ENCODE measurements at places on chromosomes 7 and 10.

DNA sequence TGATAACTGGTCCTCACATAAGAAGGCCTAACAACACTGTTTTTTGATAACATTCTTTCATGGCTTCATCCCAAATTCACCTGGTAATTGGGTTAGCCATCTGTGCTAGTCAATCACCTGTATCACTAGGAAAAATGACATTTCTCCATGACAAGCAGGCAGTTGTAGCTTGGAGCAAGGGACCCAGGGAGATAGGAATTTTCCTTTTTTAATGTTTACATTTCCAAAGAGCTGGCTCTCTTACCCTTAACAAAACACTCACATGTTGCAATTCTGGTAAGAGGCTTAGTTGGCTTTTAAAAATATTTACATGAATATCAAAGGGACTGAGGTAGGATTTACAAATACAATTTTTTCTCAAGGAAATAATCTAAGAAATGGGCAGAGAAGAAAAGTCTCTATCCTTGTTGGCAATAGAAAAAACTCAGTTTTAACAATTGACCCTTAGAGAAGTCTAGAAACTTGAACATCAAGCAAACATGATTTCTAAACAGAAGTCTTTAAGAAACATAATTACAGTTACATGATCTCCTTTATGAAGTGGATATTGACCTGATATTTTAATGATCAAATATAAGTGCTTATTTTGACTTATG, 16.1 kb upstream of the AKR1C1 start:
- DNase-seq: no peak

DNA sequence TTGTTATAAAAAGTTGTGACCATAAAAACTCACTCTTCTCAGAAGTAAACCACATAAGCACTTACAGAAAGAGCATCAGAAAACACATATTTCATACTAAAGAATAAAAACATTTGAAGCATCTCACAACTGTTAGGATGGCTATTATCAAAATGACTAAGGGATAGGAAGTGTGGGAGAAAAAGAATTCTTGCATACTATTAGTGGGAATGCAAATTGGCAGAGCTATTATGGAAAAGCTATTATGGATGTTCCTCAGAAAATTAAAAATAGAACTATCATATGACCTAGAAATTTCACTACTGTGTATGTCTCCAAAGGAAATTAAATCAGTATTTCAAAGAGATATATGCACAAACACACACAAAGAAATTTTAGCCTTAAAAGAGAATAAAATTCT, 25.2 kb upstream of the POT1 start:
- DNase-seq: no peak

- DNase-seq: no peak
These were observed 50.1 kb downstream of the SYPL1 start for GRCh38 chr7:106062006-106062405.

GRCh38 chr10:43569681-43570080, 4.7 kb downstream of the ZNF239 start:
- DNase-seq: no peak

GRCh38 chr10:14653271-14654161, 121.2 kb downstream of the FAM107B start:
- DNase-seq: no peak

GRCh38 chr10:28666751-28667467, 10.4 kb upstream of the BAMBI start:
- no peak for DNase-seq

DNA sequence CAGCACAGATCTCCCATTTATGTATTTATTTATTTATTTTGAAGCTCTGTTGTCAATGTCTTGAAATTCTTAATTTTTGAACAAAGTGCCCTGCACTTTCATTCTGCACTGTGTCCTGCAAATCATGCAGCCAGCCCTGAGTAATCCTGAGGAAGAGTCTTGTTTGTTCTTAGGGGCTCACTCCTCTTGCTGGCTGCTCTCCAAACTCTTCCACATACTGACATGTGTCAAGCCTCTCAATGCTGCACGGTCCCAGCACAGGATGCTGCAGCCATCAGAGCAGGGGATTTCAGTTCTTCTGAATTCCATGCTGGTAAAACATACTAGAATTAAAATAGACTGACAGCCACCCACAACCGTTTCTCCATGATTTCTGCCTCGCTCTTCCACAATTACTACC, 207.2 kb downstream of the PARD3 start:
- no peak for DNase-seq

DNA sequence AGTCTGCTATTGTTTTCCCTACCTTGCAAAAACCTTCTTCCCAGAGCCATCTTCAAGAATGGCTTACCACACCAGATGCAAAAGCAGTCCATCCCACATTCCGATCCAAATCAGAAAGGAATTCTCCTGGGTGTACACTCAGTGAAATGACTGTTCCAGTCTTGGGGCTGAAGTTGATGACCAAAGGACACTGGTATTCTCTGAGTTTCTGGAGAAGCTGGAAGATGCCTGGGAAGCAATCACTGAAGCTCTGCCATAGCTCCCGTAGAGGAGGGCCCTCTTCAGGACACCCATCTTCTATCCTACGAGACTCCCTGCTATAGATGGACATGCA, 155.7 kb downstream of the LCOR start:
- DNase-seq: no peak

GRCh38 chr7:144830811-144831210, 5.0 kb downstream of the TPK1 start:
- no peak for DNase-seq

DNA sequence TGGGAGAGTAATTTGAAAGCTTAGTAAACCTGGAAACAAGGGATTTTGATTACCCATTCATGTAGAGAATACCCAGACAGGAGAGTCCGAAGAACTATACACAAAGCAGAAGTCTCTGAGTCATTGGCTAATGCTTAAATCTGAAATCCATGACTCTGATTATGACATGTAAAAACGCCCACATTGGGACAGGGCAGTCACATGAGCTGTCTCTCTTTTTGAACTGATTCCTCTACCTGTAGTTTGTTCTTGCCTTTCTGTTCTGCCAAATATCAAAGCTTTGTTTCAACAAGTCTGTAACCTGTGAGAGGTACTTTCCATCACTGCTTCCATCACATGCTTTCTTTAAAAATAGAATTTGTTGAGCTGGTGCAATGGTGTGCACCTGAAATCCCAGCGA, 4.3 kb upstream of the GPNMB start:
- no peak for DNase-seq

DNA sequence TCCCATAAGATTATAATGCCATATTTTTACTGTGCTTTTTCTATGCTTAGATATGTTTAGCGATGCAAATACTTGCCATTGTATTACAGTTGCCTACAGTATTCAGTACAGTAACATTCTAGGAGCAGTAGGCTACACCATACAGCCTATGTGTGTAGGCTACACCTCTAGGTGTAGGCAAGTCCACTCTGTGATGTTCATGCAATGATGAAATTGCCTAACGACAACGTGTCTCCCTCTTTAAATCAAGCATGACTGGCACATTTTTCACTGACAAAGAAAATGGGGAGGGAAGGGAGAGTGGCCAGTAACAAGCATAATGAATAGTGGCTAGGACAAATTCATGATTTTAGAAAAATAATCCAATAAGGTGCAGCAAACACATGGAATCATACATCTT, 1.7 kb downstream of the NCAPG2 start:
- DNase-seq: no peak

GRCh38 chr7:105131890-105132289, 117.9 kb downstream of the KMT2E start:
- DNase-seq: no peak

- no peak for DNase-seq
These were observed 1.0 kb upstream of the LRRN3 start for GRCh38 chr7:111089822-111090426.

Data from NCI-H1436 treated with DMSO at 0.1 percent for 48 hours (cell line).